CD4-positive, alpha-beta T cell treated with Interleukin-15 for 4 hours (primary cell): ENCODE measurements at places on chromosomes 6 and 20.

GRCh38 chr6:123116370-123116769, 120.3 kb downstream of the CLVS2 start:
- DNase-seq, result no peak

DNA sequence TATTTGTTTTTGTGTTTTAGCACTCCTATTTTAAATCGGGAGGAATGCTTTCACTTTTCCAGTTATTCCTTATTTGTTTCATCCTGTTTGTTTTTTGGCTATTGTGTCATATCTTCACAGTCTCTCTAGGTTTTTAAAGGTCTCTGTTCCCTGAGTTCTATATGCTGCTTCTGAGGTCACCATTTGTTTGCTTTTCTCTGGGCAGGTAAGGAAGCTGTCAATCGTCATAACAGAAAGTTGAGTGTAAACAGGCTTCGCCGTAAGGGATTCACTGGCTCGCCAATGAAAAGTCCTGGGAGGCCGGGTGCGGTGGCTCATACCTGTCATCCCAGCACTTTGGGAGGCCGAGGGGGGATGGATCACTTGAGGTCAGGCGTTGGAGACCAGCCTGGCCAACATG, 48.7 kb upstream of the RPS6KA2 start:
- DNase-seq, result no peak

- DNase-seq, result no peak
Measured at GRCh38 chr6:70839286-70840266, 117.3 kb downstream of the B3GAT2 start.

GRCh38 chr20:59356662-59357165, 56.3 kb downstream of the EDN3 start:
- DNase-seq, result no peak

GRCh38 chr6:2938632-2939083, 32.7 kb downstream of the SERPINB6 start:
- no peak for DNase-seq

DNA sequence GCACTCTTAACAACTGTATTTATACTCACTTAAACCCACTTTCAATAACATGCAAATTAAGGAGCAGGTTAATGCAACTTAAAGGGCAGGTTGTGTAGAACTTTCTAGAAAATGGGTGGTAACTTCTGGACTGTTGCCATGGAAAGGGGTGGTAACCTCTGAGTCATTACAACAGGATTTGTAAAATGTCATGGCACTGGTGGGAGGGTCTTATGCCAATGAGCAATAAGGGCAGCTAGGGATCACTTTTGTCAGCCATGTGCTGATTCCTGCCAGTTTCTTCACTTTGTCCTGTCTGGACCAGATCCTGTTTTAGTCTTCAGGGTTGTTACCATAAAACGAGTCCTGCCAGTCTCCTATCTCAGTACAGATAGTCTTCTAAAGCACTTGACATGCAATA, 560.5 kb upstream of the PTCHD4 start:
- no peak for DNase-seq

- no peak for DNase-seq
Measured at GRCh38 chr6:15893556-15894253, 230.9 kb upstream of the DTNBP1 start.

- no peak for DNase-seq
Measured at GRCh38 chr20:34817072-34817471, 8.4 kb downstream of the NCOA6 start.

- DNase-seq, result no peak
Measured at GRCh38 chr6:147949981-147950622, 392.5 kb upstream of the SASH1 start.

GRCh38 chr6:72798196-72798595, 176.3 kb downstream of the KCNQ5 start:
- no peak for DNase-seq

DNA sequence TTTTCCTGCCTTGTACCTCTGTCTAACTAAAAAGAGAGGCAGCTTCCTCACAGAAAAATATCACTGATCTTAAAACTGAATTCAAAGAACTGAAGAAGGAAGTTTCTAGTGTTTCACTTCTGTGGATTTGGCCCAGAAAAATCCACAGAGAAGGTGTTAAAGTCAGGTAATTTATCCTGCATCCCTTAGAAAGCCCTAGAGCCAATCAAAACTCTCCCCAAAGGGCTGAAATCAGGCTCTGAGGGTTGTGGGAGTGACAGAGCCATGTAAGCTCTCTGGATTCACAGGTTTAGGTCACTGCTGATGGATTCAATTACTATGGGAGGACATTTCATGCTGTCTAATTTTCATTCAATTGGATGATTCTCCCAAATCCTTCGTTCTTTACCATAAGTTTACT, 152.3 kb downstream of the OR2B2 start:
- no peak for DNase-seq

- DNase-seq, result no peak
Measured at GRCh38 chr6:88238901-88239300, 72.8 kb upstream of the CNR1 start.

GRCh38 chr6:52286798-52287432, 2.4 kb upstream of the MCM3 start:
- DNase-seq, result peak; percentile 66

- no peak for DNase-seq
Measured at GRCh38 chr6:105041880-105042279, 85.0 kb downstream of the LIN28B start.

- DNase-seq, result no peak
Measured at GRCh38 chr6:44627883-44628271, 240.4 kb downstream of the CDC5L start.

GRCh38 chr6:84074988-84075781, 41.6 kb downstream of the MRAP2 start:
- no peak for DNase-seq

- no peak for DNase-seq
Measured at GRCh38 chr6:161068321-161068741, 76.8 kb downstream of the MAP3K4 start.

GRCh38 chr6:44630125-44631028, 242.9 kb downstream of the CDC5L start:
- no peak for DNase-seq

GRCh38 chr6:12929678-12930077, 213.1 kb downstream of the PHACTR1 start:
- no peak for DNase-seq

GRCh38 chr20:59788811-59789397, 144.5 kb downstream of the SYCP2 start:
- no peak for DNase-seq

DNA sequence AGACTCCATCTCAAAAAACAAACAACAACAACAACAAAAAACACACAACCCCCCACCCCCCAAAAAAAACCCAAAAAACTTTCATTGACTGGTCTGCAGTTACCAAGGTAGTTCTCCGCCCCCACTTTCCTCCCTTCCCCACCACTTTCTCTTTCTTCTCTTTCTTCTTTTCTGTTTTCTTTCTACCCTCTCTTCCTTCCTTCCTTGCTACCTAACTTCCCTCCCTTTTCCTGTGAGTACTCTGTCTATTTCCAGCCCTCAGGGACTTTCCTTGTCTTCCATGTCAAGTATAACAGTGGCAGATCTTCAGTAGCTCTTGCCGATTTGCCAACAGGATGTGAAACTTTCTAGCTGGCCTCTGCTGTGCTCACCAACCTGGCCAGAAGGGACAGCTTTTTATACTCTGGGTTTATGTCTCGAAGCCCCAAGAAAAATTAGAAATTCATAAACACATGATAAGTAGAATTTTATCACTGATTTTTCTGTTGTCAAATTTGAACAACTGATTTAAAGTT, 399.5 kb downstream of the QKI start:
- no peak for DNase-seq

GRCh38 chr20:24095756-24096155, 107.2 kb upstream of the GGTLC1 start:
- DNase-seq, result no peak

- peak; percentile 25 for DNase-seq
Measured at GRCh38 chr20:49724408-49725223, 10.9 kb upstream of the B4GALT5 start.

DNA sequence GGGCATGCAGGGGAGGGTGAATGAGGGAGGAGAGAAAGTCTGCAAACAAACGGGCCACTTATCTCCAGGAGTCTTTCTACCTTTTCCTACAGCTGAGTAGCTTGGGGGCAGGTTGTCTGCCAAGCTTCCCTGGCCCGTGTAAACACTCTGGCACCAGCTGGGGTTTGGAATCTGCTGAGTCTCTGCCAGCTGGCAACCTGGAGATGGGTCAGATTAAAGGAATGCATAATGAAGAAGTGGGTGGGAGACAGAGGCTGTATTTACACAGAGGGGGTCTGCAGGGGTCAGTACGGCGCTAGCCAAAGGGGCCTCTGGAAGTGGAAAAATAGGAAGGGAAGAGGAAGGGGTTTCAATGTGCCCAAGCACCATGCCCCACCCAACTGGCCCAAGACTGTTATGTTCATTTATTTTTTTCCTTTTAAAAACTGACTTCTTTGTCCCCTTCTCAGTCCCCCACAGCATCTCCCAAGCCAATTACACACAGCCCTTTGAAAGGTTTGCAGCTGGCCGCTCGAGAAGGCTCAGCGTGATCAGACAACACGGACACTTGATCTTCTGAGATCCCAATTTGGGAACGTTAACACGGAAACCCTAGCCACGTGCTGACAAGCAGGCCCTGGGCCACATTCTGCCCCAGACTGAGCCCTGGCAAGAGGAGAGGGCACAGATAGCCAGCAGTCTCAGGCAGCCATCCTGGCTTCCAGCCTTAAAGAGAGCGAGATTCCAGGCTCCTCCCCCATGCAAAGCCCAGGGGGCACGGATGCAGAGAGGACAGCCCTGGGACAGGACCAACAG, 25.2 kb downstream of the TRAM2 start:
- DNase-seq, result no peak

DNA sequence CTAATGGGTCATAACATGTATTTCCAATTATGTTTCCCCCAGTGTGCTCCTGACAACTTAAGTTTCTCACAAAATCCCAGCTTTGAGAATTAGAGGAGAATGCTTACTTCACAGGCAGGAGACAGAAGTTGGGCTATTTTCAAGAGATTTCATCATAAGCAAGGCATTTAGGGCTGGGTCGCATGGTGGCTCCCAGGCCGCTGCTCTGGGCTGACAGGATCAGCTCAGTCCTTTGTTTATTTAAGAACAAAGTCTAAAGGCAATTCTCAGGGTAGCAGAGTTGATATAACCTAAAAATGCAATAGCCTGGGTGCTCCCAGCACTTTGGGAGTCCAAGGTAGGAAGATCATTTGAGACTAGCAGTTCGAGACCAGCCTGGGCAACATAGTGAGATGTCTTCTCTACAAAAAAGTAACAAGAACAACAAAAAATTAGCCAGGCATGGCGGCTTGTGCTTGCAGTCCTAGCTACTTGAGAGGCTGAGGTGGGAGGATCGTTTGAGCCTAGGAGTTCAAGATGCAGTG, 10.9 kb downstream of the FOXQ1 start:
- DNase-seq, result no peak

- no peak for DNase-seq
Measured at GRCh38 chr20:55258559-55258958, 746.8 kb downstream of the CBLN4 start.

GRCh38 chr6:129419324-129419723, 290.7 kb downstream of the ARHGAP18 start:
- DNase-seq, result no peak

GRCh38 chr20:19026901-19027644, 185.4 kb upstream of the SLC24A3 start:
- no peak for DNase-seq

DNA sequence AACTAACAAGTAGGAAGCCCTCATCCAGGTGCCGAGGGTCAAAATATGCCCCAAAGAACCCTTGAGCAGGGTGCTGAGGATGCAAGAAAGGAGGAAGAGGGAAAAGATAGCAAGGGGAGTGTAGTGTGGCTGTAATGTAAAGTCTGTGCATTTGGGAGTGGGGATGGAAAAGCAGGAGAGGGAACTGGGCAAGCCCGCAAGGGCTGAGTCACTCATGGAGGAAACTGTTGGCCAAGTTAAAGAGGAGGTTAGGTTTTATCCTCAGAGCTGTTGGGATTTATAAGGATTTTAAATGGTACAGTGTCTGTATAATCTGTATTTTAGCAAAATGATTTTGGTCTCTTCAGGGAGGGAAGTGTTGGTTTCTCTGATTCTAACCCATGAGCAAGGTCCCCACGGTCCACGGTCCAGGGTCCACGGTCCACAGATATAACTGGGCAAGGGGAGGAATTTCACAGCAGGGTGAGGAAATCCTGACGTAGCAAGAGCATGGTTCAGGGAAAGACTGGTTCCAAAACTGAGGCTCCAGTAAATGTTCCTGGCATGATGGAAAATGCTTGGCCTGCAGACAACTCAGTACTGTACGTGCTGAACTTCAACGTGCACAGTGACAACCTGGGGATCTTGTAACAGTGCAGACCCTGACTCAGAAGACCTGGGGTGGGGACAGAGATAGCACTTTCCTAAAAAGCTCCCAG, 759.8 kb downstream of the PTPRT start:
- no peak for DNase-seq

DNA sequence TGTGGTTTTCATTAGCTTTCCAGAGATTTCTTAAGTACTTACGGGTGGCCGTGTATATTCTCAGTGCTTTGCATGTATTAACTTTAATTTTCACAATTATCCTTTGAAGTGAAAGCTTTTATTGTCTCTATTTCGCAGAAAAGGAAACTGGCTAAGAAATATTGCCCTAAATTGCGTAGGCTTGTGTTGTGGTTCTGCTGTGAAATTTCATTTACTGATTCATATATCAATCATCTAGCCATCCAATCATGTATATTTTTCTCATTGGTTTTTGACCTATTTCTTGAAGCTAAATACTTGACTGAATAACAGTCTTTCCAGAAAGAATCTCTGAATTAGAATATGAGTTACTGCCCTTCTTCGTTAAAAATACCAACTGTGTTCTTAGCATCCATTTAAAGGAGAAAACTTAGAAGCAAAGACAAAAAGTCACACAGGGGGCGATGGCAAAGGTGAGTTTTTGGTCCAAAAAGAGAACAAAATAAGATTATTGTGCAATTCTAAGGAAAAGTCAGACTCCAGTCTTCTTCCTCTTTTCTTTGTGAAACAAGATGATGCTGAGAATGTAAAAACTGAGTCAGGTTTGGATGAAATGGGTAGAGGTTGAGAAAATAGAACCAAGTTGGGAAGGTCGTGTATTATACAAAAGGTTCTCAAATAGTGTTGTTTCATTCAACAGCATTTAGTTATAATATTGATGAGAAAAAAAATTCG, 1.4 kb downstream of the CYB5R4 start:
- no peak for DNase-seq

DNA sequence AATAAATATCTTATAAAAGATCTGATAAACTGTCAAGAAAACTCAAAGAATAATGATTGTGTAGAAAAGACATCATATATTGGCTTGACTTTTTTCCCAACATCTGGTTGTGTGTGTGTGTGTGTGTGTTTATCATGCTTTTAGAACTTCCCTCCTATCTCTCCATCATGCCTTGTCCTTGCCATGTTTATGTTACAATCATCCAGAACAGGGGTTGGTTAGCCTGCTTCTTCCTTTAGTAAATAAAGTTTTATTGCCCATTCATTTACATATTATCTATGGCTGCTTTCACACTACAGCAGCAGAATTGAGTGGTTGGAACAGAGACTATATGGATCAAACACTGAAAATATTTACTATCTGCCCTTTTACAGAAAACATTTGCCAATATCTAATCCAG, 52.8 kb upstream of the RIPOR2 start:
- DNase-seq, result no peak
